ENCODE measurements at places on chromosomes 2 and 18. TPM values are rescaled to one million over a fixed set of nuclear protein-coding genes. Genes with fewer than 3 reads are reported as not detected.

GAREM1 gene
- 3.5 TPM for total RNA-seq

PDE11A gene
- total RNA-seq: 0.50 TPM

OR6B2 gene
- not detected for total RNA-seq

CAMKMT gene
- 7.4 TPM for total RNA-seq

MAP3K19 gene
- total RNA-seq: not detected

RNF138 gene
- 22.0 TPM for total RNA-seq

ABCB11 gene
- 0.13 TPM for total RNA-seq

ANO7 gene
- total RNA-seq: 1.0 TPM

PKP4 gene
- total RNA-seq: 34.7 TPM

HRH4 gene
- total RNA-seq: 0.07 TPM

RAPGEF4 gene
- total RNA-seq: 5.0 TPM

CABYR gene
- 5.7 TPM for total RNA-seq

ANKRD62 gene
- total RNA-seq: not detected

AOX1 gene
- 13.0 TPM for total RNA-seq

TTR gene
- not detected for total RNA-seq

LAMA3 gene
- total RNA-seq: 3.8 TPM

FLACC1 gene
- 1.3 TPM for total RNA-seq
